Cardiac septum (tissue), 1 donor: ENCODE measurements at places on chromosomes 16 and 17. TPM values are rescaled to one million over a fixed set of nuclear protein-coding genes. Genes with fewer than 3 reads are reported as not detected.

DNA sequence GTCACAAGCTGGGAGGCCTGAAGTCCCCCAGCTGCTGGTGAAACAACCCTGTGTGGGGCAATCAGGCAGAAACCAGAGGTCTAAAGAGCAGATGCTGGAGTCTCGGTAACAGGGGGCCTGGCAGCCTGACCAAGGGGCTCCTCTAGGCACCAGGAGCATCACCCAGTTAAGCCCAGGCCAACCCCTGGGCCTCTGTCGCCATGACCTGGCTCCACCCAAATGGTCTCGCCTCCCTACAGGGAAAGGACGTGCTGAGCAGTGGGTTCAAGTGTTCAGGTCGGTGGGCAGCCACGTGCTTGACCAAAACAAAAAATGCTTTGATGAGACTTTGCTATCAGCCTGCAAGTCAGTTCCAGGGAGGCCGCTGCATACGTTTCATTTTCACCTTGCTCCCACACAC, 240.3 kb downstream of the ZNF423 start:
- no peak for DNase-seq

- no peak for DNase-seq
Measured at GRCh38 chr17:4616476-4616875, 25.0 kb downstream of the ALOX15 start.

- no peak for DNase-seq
Measured at GRCh38 chr17:73155410-73156165, 9.2 kb upstream of the SSTR2 start.

DNA sequence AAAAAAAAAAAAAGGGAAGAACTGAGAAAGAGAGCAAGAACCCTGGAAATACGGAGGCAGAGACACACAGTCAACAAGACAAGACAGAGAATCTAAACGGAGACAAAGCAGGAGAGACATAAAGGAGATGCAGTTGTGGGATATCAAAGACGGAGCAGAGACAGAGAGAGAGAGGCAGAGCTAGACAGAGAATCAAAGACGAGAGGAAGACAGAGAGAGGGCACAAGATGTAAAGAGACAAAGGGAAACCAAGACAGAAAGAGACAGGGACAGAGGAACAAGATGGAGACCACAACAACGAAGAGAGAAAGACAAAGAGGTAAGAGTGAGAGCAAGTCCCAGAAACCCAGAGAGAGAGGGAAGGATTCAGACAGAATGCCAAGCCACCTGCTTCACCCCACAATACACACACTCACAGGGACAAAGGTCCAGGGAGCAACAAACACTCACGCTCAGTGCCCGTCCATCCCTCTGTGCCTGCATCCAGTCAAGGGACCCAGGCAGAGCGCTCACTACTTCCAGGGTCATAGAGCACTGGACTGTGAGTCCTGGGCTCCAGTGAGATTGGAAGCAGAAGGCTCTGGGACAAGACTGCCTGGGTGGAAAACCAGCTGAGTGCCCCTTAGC, 88.9 kb downstream of the C16orf78 start:
- DNase-seq, result no peak

GRCh38 chr17:74177018-74177450, 26.4 kb upstream of the RPL38 start:
- no peak for DNase-seq

GRCh38 chr17:82560252-82560642, 40.7 kb downstream of the FOXK2 start:
- no peak for DNase-seq

Gene RAB37
- 0.94 TPM for total RNA-seq

Gene HOXB5
- not detected for total RNA-seq
